H7 (cell line): ENCODE measurements at places on chromosomes 4 and X.

DNA sequence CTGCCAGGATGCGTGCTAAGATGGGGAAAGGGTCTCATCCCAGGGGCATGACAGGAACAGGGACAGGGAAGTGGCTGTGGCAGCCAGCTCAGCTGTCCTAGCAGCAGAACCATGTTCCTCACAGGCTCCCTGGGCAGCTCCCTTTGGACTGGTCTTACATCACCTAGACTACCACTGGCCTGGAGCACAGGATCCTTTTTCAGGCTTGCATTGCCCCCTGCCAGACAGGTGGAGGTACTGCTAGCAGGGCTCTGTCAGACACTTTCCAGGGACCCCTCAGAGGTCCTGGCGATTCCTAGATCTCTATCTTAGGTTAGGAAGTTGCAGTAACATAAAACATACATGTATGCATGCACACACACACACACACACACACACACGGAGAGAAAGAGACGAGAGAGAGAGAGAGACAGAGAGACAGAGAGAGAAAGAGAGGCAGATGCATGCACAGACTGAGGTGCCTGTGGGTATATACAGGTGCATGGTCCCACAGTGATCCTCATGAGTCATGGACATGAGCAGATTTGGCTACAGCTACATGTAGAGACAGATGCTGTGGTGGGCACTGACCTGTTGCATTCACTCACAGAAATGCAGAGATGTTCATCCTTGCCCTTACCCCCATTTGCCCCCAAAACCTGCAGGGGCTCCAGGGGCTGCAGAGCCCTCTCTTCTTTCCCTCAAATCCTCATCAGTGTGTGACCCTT is 63.6 kb downstream of the STARD8 start:
- peak; percentile 88 for DNase-seq

- peak; percentile 42 for DNase-seq
Measured at GRCh38 chr4:7191546-7192251, 639 bp upstream of the SORCS2 start.

GRCh38 chr4:2924286-2924685 is 38.9 kb downstream of the NOP14 start:
- DNase-seq: no peak

DNA sequence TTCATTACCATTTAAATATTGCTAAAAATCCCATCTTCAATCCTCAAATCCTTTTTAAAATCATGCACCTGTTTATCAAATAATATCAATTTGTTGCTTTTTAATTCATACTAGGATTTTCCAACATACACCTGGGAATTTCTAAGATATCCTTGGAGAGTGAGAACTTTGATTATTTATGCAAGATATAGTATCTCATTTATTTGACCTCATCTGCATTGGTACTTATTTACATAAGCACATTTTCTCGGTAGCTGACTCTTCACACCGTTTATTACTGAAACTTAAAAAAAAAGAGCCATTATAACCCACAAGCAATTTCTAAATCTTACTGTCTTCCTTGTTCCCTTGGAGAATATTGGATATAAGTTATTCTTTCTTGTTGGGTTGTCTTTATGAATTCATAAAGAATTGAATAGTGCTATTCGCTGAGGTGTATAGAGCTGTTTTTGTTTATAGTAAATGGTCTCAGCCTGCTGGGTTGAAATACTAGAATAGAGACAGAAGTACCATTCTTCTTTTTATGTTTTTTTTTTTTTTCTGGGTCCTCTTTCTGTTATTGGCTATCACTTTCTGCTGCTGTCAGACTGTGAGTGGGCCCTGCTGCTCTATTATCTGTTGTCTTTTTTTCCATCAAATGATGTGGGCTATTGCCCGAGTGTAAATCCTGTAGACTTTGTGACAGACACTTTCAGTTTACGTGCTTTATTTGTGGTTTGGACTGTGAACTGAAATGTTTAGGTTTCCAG is 2.9 kb downstream of the UGT8 start:
- no peak for DNase-seq

- no peak for DNase-seq
Measured at GRCh38 chr4:174874898-174875297, 43.3 kb upstream of the ADAM29 start.

- no peak for DNase-seq
Measured at GRCh38 chr4:83108101-83108861, 6.2 kb downstream of the PLAC8 start.

GRCh38 chr4:102598762-102599374 is 97.7 kb downstream of the NFKB1 start:
- DNase-seq: no peak

DNA sequence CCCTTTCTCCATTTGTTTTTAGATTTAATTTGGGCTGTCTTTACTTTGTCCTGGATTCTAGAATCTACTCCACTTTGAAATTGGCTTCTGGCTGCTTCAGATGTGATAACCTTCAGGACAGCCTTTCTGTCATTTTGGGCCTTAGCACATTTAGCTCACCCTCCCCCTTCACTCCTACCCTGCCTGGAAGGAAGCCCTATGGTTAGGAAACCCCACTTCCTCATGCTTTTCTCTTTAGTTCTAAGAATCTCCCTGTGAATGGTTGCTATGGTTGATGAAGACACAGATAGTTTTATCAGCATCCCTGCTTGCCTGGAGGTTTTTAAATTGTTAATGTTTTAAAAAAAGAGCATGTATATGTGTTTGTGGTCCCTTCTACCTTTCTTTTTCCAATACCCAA is 100.7 kb upstream of the PTPN13 start:
- DNase-seq: no peak

GRCh38 chr4:2934077-2934812 is 29.0 kb downstream of the NOP14 start:
- peak; percentile 98 for DNase-seq

DNA sequence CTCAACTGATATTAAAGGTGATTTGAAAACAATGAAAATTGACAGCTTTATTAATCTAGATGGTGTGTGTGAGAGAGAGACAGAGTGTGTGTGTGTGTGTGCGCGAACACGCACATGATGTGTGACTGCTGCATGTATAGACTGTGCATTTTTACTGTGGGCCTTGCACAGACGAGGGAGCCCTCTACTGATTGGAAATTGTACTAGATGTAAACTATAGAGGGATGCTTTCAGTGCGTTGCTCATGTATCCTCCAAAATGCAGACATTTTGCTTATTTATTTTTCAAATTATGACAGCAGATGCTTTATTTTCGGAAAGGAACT is 168.4 kb upstream of the GK2 start:
- peak; percentile 2 for DNase-seq

- no peak for DNase-seq
Measured at GRCh38 chr4:83010111-83010521, 507 bp downstream of the LIN54 start.

- DNase-seq: peak; percentile 11
Measured at GRCh38 chrX:27336466-27337091, 126.6 kb downstream of the PPP4R3C start.

GRCh38 chr4:5018096-5018495 is 1.2 kb downstream of the CYTL1 start:
- DNase-seq: no peak

DNA sequence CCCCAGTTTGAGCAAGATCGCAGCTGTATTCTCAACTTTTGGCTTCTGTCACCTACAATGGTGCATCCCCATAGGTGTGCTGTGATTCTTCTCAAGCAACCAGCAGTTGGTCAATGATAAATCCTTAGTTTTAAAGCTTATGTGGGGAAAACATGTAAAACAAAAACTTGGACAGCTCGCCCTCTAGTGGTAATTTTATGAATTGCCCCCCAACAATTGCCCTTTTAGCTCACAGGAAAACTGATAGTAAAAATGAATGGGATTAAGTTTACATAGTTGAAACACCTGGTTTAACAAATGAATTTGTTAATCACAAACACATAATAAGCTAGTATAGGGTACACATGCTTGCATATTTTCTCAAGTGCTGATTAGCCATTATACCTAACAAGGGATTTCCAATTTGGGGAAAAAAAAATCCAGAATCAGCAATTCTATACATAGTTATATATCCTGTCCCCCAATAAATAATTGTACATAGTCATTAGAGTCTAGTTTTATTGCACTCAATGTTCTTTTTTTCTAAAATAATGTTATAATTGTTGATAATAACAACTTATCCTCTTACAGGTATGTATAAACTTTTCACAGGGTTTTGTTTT is 30.1 kb downstream of the TEX13A start:
- DNase-seq: no peak
